ENCODE measurements at places on chromosomes 6 and 20. TPM values are rescaled to one million over a fixed set of nuclear protein-coding genes. Genes with fewer than 3 reads are reported as not detected.

DNA sequence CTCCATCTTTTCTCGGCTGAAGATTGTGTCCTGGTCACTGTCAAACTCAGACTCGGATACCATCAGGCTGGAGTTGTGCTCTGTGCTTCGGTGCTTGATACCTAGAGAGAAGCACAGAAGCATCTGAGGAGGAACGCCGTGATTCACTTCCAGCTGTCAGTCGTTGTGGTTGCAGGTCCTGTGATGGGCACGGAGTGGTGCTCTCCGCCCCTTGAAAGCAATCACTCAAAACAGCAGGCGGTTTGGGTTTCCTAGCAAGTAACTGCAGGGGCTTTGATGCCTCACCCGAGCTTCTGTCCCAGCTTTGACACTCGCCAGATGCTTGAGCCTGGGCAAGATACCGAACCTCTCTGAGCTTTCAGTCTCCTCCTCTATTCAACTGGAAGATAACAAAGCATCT, 52.5 kb downstream of the ALDH5A1 start:
- DNase-seq = no peak

DNA sequence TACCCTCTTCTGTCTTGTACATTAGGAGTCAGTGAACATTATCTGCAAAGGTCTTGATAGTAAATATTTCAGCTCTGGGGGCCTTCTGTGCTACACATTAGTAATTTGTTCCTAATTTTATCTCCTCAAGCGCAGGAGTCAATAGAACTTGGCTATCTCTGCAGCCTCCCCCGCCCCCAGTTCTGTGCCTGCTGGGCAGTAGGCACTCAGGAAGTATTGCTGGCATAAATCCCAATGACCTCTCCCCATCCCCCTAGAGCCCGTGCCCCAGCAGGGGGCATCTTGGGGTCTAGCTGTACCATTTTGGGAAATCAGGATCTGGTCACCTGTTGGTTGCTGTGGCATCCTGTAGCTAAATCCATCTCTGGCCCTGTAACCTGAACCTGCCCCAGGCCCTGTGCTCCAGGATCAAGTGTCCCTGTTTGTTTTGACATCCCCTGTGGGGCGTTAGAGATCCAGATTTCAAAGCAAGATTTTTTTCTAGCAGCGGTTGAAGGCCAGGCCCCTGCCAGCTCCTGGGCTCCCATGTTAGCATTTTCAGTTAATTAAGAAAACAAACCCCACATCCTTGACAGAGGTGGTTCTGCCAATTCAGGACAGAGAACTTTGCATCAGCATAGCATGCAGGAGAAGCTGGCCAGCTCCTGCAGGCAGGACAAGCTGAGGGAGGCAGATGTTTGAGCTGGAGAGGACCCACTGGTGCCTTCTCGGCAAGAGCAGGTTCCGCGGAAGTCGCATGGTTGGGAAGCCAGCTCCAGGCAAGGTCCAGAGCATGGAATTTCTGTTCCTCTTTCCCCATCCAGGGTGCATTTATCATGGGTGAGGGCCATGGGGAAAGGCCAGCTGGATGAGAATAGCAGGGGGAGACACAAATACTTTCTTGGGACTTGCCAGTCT, 32.1 kb downstream of the DAAM2 start:
- no peak for DNase-seq

DNA sequence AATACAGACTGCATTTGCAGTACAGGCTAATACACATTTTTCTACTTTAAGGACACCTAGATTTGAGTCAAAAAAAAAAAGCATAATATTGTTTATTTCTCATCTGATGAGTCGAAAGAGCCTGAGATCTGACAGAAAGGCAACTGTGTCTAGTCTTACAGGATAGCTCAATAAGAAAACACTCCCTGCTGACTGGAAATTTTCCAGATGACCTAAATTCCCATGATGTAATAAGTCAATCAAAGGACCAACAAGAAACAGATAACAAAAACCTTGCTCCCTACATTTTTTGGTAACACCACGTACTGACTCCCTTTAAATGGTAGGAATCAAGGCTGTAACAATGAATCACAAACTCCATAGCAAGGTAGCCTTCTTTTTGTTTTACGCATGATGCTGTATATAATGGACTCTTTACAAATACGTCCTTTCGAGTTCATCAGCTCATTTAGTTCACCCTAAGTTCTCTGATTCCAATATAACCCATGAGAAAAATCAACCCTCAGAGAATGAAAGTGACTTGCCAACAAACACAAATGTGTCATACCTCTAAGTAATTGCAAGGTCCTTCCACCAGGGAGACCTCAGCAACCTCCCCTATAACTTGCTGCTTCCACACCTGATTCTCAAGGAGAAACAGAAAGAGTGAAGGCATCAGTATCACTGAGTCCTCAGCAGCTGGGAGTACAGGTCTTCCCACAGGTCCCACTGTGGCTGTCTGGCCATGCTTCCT, 12.1 kb downstream of the TBX18 start:
- no peak for DNase-seq

GRCh38 chr20:41534842-41535241, 83.3 kb downstream of the CHD6 start:
- DNase-seq = peak; percentile 10

DNA sequence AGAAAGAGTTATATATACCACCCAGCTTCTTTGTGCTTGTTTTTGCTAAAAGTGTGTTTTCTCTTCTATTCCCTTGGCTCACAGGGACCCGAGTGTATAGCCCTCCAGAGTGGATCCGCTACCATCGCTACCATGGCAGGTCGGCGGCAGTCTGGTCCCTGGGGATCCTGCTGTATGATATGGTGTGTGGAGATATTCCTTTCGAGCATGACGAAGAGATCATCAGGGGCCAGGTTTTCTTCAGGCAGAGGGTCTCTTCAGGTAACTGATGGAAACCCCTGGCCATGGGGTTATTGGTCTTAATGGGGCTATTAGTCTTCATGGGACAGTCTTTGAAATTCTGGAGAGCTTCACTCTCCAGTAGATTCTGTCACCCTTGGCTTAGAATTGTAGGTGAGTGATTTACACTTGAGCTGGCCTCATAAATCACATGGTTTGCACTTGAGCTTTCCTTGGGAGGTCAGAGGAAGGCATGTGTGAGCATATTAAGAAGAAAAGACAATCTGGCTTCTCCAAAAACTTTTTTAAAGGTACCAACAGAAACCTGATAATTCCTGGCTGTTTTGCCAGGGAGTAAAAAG, 3.0 kb downstream of the PIM1 start:
- no peak for DNase-seq

DNA sequence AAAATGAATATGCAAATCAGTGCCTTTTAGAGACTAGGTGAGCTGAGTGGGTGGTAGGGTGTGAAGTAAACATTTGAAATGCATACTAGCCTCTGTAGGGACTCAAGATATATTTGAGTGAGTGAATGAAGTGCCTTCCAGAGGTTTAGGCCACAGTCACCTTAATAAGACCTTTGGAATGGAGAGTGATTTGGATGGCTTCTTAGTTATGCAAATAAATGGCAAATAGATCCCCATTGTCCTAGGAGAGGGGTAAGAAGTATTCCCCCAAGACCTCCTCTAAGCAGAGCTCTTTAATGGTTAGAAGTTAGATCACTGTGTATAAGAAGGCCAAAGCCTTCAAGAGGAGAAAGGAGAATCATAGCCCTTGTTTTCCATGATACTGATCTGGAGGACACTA, 47.8 kb upstream of the IMPG1 start:
- no peak for DNase-seq

DNA sequence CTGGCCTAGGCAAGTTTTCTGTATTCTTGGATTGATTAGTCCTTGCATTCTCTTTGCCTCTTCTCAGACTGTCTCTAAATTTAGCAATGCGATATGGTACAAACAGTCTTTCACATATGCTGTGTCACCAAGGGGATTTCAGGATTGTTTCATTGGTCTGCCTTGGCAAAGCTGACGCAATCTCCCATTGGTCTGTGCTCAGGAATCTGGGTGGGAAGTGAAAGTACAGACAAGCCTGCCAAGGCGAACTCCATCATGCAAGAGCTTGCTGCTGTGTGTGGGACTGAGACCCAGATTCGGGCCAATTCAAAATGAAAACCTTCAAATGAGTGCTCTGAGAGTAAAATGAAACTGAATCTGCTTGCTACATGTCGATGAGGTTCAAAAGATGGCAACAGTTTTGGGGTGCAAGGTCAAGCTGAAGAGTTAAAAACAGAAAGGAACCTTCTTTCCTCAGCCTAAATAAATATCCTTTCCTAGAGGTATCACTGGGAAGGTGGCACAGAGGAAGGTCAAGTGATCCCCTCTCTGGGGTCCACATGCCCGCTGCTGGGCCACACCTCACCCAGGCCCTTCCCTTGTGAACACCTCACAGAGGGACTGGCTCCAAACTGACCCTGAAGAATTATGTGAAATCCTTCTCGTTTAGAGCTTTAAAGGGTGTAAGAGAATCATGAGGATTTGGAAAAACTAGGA, 198.8 kb upstream of the PREP start:
- DNase-seq = peak; percentile 100

DNA sequence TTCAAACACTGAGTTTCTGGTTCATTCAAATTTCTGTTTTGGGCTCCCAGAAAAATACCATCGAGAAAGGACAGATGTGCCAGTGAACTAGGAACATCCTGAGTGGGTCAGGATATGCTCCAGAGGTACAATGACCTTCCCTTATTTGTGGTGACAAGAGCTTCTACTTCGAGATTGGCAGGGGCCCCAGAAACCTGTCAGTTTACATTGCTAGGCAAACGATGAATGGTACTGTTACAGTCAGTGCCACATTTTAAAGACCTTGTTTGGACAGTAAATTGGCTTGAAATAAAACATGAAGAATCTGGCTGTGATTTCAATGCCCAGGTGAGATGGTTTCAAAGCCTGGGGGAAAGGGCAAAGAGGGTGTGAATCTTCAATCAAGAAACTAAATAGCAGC, 454.5 kb upstream of the ID4 start:
- no peak for DNase-seq

- peak; percentile 70 for DNase-seq
Observed at GRCh38 chr6:43074847-43075669, 1.1 kb upstream of the PTK7 start.

DNA sequence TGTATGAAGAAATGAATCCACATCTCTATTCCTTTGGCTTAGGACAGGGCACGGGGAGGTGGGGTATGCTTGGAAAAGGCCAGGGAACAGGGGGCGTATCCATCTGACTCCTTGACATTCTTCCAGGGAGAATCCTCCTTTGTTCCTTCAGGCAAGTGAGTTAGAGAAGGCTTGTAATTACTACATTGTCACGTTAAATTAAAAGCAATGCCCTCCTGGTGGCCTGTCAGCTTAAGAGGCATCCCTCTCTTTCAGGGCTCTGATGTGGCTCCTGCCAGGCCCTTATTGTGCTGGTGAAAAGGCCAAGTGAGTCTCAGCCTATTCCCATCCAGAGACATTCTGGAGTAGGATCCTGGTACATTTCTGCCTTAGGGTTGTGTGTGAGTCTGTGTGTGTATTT, 128.3 kb downstream of the FOXA2 start:
- no peak for DNase-seq

GRCh38 chr6:22098601-22099031, 198.2 kb downstream of the PRL start:
- DNase-seq = no peak

GRCh38 chr6:83443516-83443915, 12.7 kb upstream of the ME1 start:
- DNase-seq = no peak

DNA sequence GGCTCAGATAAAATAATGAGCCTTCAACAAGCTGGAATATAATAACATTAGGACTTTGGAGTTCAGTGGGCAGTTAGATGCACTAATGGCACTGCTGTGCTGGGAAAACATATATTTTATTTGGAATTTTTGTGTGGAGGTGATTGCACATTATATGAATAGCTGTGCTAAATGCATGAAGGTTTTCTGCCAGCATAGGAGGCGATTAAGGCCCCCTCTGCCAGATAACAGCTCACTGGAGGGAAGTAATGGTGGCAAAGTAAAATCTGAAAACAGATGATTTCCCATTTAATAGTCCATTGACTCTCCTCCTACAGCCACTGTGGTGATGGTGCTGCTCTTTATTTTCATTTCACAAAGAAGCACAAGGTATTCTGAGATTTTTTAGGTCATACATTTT, 326.0 kb downstream of the GRIK2 start:
- no peak for DNase-seq

DNA sequence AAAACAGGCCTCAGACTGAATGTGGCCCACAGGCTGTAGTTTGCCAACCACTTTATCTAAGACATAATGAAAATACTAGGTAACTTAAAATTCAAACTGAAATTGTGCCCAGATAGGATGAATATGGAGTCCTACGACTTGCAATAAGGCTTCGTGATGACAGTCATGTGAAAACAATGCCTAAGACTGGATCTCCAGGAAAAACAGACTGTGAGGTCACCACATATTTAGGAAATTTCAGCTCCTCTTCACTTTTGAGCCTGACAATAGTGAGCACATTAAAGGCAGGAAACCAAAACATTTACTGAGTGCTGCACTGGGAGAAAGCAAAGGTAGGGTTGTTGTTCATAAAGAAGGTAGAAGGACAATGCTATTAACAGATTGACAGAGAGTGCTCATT, 50.0 kb downstream of the RTN4IP1 start:
- no peak for DNase-seq

- no peak for DNase-seq
Observed at GRCh38 chr20:5841522-5841921, 91.3 kb downstream of the SHLD1 start.

GRCh38 chr6:109381747-109382575, at the start of gene CD164:
CD164 (minus strand) TSS chr6:109382467; CDS start chr6:109382378, 89 bp downstream.
- peak; percentile 96 for DNase-seq

GRCh38 chr6:148535976-148536375, 193.3 kb downstream of the SASH1 start:
- DNase-seq = peak; percentile 71

DNA sequence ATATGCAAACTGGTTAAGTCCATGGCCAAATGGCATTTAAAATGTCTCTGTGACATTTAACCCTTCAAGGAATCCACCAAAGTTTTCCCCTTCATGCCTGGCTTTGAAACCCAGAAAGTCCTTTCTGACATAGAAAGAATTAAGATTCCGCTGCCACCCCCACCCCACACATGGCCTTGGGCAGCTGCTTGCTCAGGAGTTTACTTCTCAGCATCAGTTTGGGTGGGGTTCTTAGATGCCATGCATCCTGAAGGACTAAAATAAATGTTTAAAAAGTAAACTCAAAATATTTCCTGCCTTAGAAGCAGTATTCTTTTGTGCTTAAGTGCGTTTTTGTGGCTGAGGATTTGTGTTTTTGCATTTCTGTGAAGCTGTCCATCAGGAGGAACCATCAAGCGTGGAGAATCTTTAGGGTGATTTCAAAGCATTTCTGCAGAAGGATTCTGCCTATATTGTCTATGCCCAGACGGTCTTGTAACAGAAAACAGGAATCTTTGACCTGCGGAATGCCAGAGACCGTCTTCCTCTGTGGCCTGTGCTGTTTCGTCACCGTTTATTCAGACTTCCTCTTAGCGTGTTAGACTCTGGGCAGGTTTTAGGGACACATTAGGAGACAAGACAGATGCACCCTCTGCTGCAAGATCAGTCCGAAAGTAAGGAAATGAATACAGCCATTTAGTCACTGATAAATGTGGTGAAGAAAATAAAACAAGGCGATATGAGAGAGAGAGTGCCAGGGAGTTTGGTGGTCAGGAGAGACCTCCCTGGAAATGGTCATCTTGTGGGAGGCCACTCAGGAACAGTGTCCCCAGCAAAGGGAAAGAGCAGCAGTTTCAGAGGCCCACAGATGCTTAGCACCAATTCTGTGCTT, 6.2 kb downstream of the DUSP22 start:
- no peak for DNase-seq

The SLC35D3 gene
- total RNA-seq = not detected

The SNX21 gene
- total RNA-seq = 90.7 TPM

The OTOR gene
- not detected for total RNA-seq

The RIMS4 gene
- 0.27 TPM for total RNA-seq

The CLPSL2 gene
- total RNA-seq = not detected

The LEMD2 gene
- total RNA-seq = 75.3 TPM

The TNFAIP3 gene
- total RNA-seq = 7.0 TPM

The IP6K3 gene
- not detected for total RNA-seq

The FILIP1 gene
- total RNA-seq = 5.5 TPM
